ENCODE measurements at places on chromosomes 13 and 19. TPM values are rescaled to one million over a fixed set of nuclear protein-coding genes. Genes with fewer than 3 reads are reported as not detected.
A peak's percentile ranks its signal among the peaks of the same experiment; 100 is the strongest.

DNA sequence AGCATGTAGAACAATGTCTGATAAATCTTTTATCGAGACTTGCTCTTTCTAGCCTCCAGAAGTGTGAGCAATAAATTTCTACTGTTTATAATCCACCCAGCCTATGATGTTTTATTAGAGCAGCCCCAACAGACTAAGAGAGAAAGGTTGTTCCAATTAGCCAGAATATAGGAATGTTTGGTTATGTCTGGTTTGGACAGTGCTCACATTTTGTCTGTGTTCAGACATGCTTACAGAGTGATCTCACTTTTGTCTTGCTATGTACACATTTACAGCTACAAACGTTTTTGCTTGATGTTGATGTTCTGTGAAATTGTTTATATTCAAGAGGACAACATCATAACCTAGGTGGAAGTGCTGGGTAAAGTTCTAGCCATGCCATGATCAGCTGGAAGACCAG lies 18.0 kb upstream of the EVI5L start:
- H3K4me1 ChIP-seq: no peaks in the 10 kb centered on the region
- H3K36me3 ChIP-seq: no peaks in the 10 kb centered on the region
- no peak overlapping the region for H3K27ac ChIP-seq

GRCh38 chr19:29879655-29879974 lies 62.4 kb upstream of the URI1 start:
- H3K4me3 ChIP-seq: no peak overlapping the region
- no peaks in the 10 kb centered on the region for H3K27me3 ChIP-seq
- no peaks in the 10 kb centered on the region for H3K4me1 ChIP-seq
- no peaks in the 10 kb centered on the region for H3K36me3 ChIP-seq
- no peak overlapping the region for H3K27ac ChIP-seq

GRCh38 chr13:106496072-106496997 lies 39.1 kb downstream of the EFNB2 start:
- H3K27ac ChIP-seq: peak overlapping the region; percentile 88
- H3K27me3 ChIP-seq: no peaks in the 10 kb centered on the region
- no peak overlapping the region for H3K4me3 ChIP-seq

DNA sequence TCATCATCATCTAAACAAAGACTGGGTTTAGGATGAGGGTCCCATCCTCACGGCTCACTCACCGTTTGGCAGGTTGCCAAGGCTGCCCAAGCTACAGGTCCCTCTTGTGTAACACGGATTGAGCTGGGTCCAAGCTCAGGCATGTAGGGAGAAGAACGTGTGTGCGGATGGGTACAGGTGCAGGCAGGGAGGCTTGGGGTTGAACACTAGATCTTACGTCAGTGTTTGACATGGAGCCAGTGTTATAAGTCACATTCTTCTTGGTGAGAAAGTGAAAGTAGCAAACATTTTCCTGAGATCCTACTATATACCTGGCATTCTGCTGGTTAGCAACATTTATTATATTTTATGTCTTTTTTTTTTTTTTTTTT lies 136.8 kb upstream of the RNF113B start:
- H3K27me3 ChIP-seq: no peaks in the 10 kb centered on the region
- no peak for DNase-seq
- H3K4me3 ChIP-seq: no peak overlapping the region
- no peaks in the 10 kb centered on the region for H3K36me3 ChIP-seq
- no peak overlapping the region for H3K27ac ChIP-seq

GRCh38 chr13:41500511-41500910 lies 43.2 kb downstream of the RGCC start:
- no peaks in the 10 kb centered on the region for H3K27me3 ChIP-seq
- DNase-seq: no peak
- H3K27ac ChIP-seq: no peak overlapping the region
- H3K4me1 ChIP-seq: no peaks in the 10 kb centered on the region

DNA sequence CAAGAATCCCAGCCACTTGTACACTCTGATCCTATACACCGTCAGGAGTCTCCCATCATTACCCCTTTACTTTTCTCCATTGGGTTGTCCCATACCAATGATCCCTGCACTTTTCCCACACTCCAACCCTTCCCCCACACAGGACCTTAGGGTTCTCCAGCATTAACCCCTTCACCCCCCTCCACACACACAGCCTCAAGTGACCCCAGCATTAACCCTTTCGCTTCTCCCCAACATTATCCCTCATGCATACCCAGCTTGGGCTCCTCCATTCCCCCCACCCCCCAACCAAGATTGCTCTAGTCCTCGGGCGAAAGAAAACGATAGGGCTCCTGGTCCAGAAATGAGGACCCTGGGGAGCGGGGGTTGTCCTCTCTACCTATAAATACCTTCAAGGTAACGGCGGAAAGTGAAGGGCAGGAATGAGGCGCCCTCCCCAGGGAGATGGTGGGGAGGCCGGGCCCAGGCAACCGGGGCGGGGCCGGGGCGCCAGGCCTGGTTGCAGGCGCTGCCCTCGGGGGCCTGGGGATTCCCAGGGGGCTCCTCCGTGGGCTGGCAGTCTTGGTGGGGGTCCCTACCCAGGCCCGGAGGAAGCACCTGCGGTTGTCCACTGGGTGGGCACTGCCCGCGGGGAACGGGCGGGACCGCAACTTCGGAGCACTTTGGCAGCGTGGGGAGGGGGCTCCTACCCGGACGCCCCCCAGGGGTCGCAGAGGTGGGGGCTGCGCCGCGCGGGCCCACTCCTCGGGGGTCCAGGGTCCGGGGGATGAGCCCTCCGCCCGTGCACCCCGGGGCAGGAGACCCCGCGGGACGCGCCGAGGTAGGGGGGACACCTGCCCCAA lies 757 bp downstream of the WIZ start:
- H3K4me1 ChIP-seq: peaks cover 1% of the 10 kb centered on the region
- peak overlapping the region; percentile 51 for H3K4me3 ChIP-seq
- no peaks in the 10 kb centered on the region for H3K27me3 ChIP-seq
- H3K27ac ChIP-seq: no peak overlapping the region

Gene ZNF844
- 7.8 TPM for total RNA-seq

Gene LGALS7
- total RNA-seq: not detected

Gene GRIK5
- 20.8 TPM for total RNA-seq
